Activated T-cell treated with anti-CD3 and anti-CD28 coated beads, Interleukin-2, amount 50 U/mL, for 1 hour (primary cell): ENCODE measurements at places on chromosomes 13 and 19.

GRCh38 chr13:99386495-99386894 lies 79.3 kb upstream of the GPR183 start:
- DNase-seq, result peak; percentile 17

GRCh38 chr13:29502391-29503008 lies 93.0 kb downstream of the SLC7A1 start:
- no peak for DNase-seq

GRCh38 chr13:48210178-48210577 lies 22.8 kb upstream of the ITM2B start:
- no peak for DNase-seq

- DNase-seq, result no peak
Observed at GRCh38 chr19:29003641-29004409, 209.1 kb downstream of the UQCRFS1 start.

- DNase-seq, result no peak
Observed at GRCh38 chr13:111789420-111789819, 277.5 kb upstream of the SOX1 start.

DNA sequence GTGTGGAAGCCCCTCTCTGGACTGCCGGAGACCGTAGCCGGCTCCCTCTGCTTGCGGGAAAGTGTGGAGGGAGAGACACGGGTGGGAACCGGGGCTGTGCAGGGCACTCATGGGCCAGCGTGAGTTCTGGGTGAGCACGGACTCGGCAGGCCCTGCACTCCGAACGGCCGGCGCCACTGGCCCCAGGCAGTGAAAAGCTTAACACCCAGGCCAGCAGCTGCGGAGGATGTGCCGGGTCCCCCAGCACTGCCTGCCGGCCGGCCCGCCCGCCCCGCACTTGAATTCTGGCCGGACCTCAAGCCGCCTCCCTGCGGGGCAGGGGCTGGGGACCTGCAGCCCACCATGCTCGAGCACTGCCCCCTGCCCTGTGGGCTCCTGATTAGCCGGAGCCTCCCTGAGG lies 147.0 kb downstream of the FGF9 start:
- no peak for DNase-seq

GRCh38 chr19:42528354-42529247 lies at the start of gene CEACAM1:
Gene CEACAM1, minus strand, starts transcription at chr19:42528481. Its CDS starts 107 bp downstream, at chr19:42528374.
- DNase-seq, result peak; percentile 49

- no peak for DNase-seq
Observed at GRCh38 chr13:38361542-38362262, 12.1 kb downstream of the UFM1 start.

DNA sequence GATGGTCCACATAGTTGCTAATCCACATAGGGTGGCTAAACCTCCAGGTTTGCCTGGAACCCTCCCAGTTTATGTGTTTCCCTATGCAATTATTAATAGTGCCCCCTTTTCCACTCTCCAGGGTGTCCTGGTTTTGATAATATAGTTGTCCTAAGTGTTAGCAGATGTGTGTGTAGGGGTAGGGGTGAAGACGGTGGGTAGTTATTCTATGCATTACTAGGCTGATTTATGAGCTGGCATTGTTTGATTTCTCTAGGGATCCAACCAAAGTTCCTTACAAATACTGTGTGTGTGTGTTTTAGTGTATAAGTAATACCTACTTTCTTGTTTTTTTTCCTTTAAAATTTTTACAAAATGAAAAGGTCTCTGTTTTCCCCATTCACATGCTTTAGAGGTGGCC lies 21.1 kb downstream of the GTF2F2 start:
- DNase-seq, result no peak

- no peak for DNase-seq
Observed at GRCh38 chr13:112102243-112102642, 35.3 kb downstream of the SOX1 start.

GRCh38 chr19:14700711-14701375 lies 11.0 kb downstream of the ZNF333 start:
- DNase-seq, result no peak

DNA sequence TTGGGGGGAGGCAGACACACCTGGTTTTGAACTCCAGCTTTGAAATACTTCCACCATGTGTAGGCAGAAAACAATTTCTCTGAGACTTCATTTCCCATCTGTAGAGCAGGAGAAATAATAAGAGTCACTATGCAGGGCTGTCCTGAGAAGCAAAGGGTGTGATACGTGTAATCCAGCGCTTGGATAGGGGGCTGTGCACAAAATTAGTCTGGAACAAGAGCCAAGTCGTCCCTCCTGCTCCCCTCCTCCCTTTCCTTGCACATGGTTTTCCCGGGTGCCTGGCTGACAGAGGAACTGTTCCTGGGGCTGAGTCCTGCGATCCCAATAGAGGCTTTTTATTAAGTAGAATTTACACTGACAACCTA lies 29.6 kb upstream of the UBE2L5 start:
- no peak for DNase-seq

GRCh38 chr13:59120297-59120843 lies 1043.4 kb downstream of the DIAPH3 start:
- no peak for DNase-seq

- DNase-seq, result no peak
Observed at GRCh38 chr13:51816604-51817249, 12.8 kb upstream of the DHRS12 start.

DNA sequence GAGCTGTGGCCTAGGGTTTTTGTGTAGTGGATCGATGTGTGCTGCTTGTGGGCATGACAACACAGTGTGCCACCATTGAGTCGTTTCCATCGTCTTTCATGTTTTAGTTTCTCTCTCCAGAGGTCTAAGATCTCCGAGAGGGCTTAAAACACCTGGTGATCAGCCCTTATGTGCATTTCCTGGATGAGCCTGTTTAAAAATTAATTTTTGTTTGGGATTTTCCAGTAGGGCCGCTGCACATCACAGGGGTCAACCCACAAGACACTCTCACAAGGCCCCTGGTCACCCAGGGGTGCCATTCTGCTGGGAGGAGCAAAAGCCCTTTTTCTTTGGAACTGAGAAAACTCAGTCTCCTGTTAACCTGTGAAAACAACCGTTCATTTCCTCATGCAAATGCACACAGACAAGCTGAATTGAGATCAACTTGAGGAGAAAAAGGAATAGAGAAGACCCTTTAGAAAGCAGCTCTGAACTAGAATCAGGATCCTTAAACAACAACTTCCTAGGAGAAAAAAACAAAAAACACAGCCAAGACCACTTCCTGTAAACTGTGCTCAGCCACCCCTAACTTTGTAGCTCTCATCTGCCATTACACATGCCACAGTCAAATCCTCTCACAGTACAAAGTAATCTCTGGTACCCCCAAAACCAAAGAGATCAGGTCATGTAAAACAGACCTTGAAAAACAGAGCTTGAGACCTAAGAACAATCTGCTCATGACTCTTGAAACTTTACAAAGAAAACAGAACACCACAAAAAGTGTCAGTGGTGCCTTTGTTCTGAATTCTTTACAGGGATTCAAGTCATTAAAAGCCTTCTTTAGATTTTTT lies 8.3 kb upstream of the MTRF1 start:
- peak; percentile 22 for DNase-seq

- DNase-seq, result no peak
Observed at GRCh38 chr19:42465827-42466280, 23.1 kb upstream of the CXCL17 start.

DNA sequence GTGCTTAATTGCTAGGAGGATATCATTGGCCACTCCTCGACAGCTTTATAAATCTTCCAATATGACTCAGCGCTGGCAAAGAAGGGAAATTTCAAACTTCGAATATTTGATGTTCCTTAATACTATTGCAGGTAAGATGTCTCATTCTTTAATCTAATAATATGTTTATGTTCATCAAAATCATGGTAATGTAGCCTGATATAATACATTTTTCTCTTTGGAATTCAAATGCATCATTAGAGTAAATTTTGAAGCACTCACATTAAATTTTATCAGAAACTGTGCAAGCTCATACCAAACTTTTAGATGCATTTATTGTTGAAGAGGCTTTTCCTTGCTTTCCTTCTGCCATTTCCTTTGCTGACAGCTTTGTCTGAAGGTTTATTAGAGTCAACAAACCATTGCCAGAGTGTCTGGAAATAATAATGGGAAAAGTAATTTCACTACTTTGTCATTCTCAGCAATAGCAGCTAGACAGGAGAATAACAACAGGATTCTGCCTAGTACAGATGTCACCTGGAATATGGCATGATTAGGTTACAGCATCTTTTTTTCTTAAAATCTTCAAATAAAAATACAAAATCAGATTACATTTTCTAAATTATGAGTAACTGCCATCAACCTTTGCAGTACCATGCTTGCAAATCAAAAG lies 78.6 kb upstream of the MAB21L1 start:
- no peak for DNase-seq

DNA sequence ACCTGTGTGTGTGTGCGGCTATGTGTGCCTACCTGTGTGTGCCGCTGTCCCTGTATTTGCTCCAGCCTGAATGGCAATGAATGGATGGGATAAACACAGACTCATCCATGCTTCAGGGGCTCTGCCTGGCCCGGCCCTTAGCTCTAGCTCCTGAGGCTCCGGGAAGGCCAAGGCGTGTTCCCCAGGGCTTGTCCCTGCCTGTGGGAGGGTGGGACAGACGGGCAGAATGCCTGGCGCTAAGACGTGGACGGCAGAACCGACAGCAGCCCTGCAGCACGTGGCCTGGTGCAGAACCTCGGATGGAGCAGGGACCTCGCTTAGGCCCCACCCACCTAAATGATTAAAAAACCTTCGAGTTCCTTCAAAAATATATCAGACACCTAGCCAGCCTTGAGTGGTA lies 57.8 kb upstream of the C13orf46 start:
- DNase-seq, result no peak

DNA sequence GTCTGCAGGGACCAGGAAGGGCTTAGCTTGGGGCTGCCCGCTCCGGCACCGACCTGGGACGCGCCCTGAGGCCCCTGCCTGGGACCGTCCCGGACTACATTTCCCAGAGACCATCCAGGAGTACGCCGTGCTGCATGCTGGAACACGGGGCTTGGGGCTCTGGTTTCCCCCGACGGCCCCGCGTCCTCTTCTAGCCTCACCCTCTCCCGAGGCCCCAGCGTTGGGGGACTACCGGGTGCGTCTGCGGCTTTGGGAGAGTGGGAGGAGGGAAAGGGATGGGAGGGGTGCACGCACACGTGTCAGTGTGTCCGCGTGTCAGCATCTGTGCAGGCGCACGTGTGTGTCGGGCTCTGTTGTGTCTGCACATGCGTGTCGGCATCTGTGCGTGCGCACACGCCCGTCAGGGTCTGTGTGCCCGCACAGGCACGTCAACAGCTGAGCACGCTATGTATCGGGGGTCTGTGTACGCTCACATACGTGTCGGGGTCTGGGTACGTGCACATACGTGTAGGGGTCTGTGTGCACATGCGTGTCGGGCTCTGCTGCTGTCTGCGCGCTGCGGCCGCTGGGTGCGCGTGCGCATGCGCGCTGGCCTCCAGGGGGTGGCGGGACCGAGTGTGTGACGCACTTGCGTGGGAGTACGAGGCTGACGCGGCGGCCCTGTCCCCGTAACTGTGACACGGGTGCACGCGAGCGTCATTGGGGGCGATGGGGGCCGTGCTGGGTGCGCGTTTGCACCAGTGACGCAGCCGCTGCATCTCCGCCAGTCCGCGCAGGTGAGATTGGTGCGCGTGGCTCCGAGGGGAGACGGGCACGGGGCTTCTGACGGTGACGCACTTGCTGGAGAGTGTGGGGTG lies at the start of gene ZNF331:
Gene ZNF331 (plus strand): TSS at position 625 of the 857 bp plus-strand sequence. CDS start 31,232 bp downstream, outside the sequence.
- DNase-seq, result peak; percentile 91

GRCh38 chr13:99894105-99894839 lies 77.3 kb downstream of the ZIC5 start:
- DNase-seq, result no peak

DNA sequence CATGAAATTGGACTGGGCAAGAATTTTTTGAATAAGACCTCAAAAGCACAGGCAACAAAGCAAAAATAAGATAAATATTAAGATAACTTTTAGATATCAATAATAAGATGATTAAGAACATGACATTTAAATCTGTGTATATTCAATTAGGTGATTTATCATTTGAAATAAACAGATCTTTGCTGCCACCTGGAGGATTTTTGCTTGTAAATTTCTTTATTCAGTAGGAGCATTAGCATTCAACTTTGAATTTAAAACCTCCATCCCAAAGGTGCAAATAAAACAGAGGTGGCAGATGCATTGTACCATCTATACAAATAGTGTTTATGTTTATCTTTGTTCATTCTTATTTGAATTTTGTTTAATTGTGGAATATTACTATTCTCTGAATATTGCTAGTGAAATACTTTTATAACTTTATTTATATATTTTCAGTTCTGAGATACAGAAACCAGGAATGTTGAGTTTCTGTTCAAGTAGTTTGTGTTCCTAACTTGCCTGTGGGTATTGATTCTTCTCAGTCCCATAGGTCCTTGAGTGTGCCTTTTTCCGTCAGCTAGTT lies 20.9 kb downstream of the COG6 start:
- DNase-seq, result no peak

DNA sequence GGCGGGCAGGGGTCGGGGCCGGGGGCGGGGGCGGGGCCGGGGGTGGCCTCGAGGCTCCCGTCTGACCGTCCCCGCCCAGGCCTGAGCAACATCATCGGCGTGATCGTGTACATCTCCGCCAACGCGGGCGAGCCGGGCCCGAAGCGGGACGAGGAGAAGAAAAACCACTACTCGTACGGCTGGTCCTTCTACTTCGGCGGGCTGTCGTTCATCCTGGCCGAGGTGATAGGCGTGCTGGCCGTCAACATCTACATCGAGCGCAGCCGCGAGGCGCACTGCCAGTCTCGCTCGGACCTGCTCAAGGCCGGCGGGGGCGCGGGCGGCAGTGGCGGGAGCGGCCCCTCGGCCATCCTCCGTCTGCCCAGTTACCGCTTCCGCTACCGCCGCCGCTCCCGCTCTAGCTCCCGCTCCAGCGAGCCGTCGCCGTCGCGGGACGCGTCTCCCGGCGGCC lies 9.4 kb upstream of the CACNG6 start:
- DNase-seq, result no peak

- no peak for DNase-seq
Observed at GRCh38 chr19:55554741-55555152, 9.4 kb upstream of the SBK3 start.

DNA sequence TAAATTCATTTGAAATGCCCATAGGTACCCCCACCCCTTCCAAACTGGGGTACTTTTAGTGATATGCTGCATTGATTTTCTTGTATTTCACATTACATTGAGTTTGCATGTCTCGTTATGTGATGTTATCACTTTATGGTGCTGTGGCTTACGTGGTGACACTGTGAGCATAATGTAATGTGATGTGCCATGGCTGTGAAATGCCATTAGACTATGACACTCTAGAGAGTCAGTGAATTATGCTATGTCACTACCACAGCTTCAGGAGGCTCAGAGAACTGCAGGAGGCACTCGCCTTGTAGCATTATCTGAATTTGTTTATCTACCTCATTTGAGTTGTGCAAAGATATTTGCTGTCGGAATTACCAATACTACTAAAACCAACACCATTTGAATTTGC lies 590.1 kb upstream of the SLC10A2 start:
- no peak for DNase-seq

- no peak for DNase-seq
Observed at GRCh38 chr13:76620036-76620435, 266.2 kb downstream of the KCTD12 start.

DNA sequence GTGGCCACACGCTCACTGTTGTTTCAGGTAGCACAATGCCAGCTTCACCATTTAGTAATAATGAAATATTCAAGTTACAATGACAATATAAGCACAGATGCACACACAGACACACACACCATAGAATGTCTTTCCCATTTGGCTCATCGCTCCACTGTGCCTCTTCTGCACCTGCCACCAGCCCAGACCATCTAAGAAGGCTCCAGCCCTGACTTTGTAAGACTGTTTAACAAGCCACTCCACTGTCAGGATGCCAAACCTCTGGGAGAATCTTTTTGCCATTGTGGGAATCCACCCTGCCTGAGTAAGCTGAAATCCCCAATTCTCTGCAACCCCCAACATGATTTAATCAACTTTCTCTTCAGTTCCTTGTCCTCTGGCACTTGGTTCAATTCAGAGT lies 60.6 kb downstream of the LHFPL6 start:
- no peak for DNase-seq

GRCh38 chr13:55660851-55661250 lies 1479.9 kb upstream of the PRR20A start:
- no peak for DNase-seq
